NCI-H187 (cell line): ENCODE measurements at places on chromosomes 5 and 9.

- DNase-seq = no peak
These were observed 11.8 kb downstream of the ELAVL2 start for GRCh38 chr9:23814243-23814642.

DNA sequence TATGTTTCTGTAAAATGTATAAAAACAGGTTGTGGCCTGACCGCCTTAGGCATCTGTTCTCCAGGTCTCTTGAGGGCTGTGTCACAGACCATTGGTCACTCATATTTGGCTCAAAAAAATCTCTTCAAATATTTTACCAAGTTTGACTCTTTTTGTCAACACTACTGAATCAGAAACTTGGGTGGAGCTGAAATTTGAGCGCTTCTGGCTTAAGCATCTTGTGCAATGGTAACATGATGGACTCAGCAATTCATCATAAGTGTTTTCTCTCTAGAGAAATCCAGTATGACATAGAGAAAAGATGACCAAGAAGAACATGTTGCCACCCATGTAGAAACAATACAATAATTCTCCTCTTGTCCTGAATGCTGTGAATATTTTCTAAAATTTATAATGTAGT is 387.9 kb downstream of the MAT2B start:
- no peak for DNase-seq

DNA sequence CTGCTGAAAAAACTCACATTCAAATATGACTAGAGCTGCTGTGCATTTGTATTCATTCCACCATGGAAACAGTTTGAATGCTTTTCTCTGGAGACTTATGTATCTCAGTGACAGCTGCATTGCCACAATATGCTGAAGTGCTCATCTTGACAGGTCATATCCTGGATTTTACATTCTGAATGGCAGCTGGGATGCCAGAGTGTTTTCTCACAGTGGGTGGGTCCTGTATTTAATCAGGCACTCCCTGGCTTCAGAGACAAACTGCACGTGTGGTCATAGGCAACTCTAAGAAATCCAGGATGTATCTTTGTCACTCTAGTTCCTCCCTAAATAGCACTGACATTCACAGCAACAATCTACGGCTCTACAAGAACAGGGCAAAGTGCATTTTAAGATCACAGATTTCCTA is 75.6 kb downstream of the ST8SIA4 start:
- DNase-seq = peak; percentile 40

DNA sequence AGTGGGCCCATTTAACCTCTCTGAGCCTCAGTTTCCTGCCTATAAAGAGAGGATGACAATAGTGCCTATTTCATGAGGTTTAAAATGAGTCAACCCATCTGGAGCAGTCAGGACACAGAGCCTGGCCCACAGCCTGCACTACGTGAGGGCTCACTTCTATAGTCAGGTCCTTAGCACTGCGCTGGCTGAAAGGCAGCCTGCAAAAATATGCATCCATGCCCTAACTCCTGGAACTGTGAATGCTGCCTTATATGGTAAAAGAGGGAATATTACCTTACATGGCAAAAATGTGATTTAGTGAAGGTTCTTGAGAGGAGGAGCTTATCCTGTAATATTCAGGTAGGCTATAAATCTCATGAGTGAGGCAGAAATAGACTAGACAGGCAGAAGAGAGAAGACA is 98.5 kb downstream of the GABBR2 start:
- no peak for DNase-seq
